ENCODE measurements at places on chromosomes 1 and 21. TPM values are rescaled to one million over a fixed set of nuclear protein-coding genes. Genes with fewer than 3 reads are reported as not detected.
A peak's percentile ranks its signal among the peaks of the same experiment; 100 is the strongest.

ADGRL4 gene
- 2.2 TPM for total RNA-seq

DNA sequence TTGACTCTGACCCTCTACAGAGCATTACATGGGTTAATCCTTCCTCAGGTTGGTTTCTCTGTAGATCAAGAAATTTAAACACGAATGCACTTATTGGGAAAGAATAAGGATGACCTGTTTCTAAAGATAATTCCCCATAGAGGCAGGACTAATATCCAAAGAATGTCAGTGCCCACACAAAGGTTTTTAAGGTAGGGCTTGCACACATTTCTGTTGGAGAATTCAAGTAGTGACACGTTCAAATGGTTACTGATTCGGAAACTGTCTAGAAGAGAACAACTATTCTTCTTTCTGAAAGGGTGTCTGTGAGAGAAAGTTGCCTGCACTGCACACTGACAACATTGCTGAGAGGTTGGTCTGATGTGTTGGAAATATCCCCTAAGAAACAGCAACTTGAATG is 167.3 kb downstream of the ZNF326 start:
- H3K4me1 ChIP-seq: no peaks in the 10 kb centered on the region
- no peak overlapping the region for H3K27ac ChIP-seq
- no peak overlapping the region for H3K4me3 ChIP-seq
- no peak for DNase-seq
- H3K27me3 ChIP-seq: no peaks in the 10 kb centered on the region

GRCh38 chr1:25807480-25808390 is 7.7 kb downstream of the SELENON start:
- no peak for DNase-seq
- H3K4me3 ChIP-seq: no peak overlapping the region
- no peaks in the 10 kb centered on the region for H3K36me3 ChIP-seq
- no peaks in the 10 kb centered on the region for H3K4me1 ChIP-seq
- no peak overlapping the region for H3K27ac ChIP-seq

DNA sequence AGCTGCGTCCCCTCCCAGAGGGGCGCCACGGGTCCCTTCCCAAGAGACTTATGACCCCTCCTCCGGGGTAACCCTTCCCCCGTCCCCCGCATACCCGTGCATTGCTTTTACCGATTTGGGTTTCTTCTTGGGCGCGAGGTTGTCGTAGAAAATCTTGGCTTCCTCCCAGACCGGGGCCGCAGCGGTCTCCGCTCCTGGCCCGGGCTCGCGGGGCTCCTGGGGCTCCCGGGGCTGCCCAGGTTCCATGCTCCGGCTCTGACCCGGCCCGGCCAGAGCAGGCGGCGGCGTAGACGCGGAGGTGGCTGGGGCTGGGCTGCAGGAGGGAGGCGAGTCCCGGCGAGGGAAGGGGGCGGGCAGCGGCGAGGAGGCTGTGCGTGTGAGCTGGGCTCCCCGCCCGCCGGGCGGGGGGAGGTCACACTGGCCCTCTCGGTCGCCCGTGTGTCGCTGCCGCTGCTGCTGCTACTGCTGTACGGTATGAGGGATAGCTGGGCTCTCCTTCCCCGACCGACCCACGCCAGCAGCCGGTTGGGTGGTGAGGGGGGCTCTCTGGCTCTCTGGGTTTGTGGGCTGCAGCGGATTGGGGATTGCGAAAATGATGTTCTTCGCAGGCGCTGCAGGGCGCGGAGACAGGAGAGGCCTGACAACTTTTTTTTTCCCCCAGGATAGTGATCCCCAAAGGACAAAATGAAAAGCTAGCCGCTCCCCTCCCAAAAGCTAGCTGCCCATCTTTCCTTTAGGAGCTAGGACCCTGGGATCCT is at the start of gene NT5C1A:
Gene NT5C1A (minus strand): TSS at position 315 of the 758 bp plus-strand sequence. CDS start 69 bp downstream, at position 246.
- H3K27ac ChIP-seq: no peak within 1 kb of the TSS
- peak; percentile 49 for DNase-seq
- peaks cover 69% of the 10 kb centered on the region for H3K27me3 ChIP-seq
- peak within 1 kb of the TSS; percentile 75 for H3K4me3 ChIP-seq

- no peaks in the 10 kb centered on the region for H3K36me3 ChIP-seq
- H3K4me1 ChIP-seq: no peaks in the 10 kb centered on the region
- no peak overlapping the region for H3K4me3 ChIP-seq
- H3K27me3 ChIP-seq: no peaks in the 10 kb centered on the region
- H3K27ac ChIP-seq: no peak overlapping the region
Measured at GRCh38 chr21:34302521-34302920, 61.3 kb upstream of the KCNE2 start.

- H3K36me3 ChIP-seq: no peaks in the 10 kb centered on the region
- peaks cover 24% of the 10 kb centered on the region for H3K4me1 ChIP-seq
- peak overlapping the region; percentile 80 for H3K27ac ChIP-seq
Measured at GRCh38 chr1:43473463-43473862, 19.7 kb upstream of the HYI start.

DNA sequence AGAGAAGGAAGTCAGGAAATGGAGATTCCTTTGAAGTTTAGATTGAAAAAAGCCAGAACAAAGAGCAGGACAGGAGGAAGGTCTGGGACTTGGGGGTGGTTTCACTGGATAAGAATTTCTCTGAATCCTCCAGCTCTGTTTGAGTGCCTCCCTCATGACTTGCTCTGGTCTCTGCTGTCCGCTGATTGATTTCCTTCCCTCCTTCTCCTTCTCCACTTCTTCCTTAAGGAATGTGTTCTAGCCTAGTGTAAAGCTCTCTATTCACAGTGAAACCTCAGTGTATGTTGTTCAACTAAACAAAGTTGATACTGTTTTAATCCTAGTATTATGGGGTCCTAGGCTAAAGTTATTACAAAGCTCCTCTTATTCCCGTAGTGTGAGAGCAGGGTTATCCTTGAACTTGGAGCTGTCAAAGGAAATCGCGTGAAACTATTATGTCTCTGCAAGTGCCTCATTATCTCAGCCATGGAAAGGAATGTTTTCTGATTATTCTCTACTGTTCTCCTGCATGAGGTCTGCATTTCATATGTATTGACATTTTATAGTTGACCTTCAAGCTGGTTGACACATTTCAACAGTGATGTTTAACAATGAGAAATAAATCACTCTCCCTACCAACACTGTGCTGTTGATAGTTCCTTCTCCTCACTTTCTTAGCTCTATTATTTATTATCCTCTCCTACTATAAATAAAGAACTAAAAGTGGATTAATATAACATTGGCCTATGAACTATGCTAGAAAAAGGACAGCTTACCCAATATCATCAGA is 82.7 kb upstream of the KCTD3 start:
- no peaks in the 10 kb centered on the region for H3K4me1 ChIP-seq
- no peak overlapping the region for H3K4me3 ChIP-seq
- DNase-seq: peak; percentile 8
- no peak overlapping the region for H3K27ac ChIP-seq
- H3K27me3 ChIP-seq: no peaks in the 10 kb centered on the region

- H3K27ac ChIP-seq: no peak overlapping the region
- no peak for DNase-seq
- H3K27me3 ChIP-seq: peaks cover 5% of the 10 kb centered on the region
- H3K4me3 ChIP-seq: no peak overlapping the region
Measured at GRCh38 chr1:244920911-244921761, 56.8 kb upstream of the HNRNPU start.

DNA sequence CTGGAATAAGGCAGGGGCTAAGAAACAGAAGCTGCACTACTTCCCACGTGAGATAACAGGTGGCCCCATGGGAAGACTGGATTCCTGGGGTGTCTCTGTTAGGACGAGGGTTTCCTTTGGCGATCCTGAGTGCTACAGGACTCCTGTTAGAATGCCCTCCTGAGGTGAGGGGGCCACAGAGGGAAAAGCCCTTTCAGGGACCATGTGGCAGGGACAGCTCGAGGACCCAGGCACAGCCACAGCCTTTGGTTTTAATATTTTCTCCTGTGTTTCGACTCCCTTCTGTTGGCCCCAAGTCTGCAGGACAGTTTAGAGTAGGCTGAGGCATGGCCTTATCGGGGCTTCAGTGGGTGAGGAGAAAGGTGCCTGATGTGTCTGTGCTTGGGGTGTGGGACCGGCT is 12.6 kb downstream of the TTC39A start:
- H3K4me3 ChIP-seq: no peak overlapping the region
- H3K27ac ChIP-seq: no peak overlapping the region
- H3K27me3 ChIP-seq: no peaks in the 10 kb centered on the region
- H3K36me3 ChIP-seq: no peaks in the 10 kb centered on the region

DNA sequence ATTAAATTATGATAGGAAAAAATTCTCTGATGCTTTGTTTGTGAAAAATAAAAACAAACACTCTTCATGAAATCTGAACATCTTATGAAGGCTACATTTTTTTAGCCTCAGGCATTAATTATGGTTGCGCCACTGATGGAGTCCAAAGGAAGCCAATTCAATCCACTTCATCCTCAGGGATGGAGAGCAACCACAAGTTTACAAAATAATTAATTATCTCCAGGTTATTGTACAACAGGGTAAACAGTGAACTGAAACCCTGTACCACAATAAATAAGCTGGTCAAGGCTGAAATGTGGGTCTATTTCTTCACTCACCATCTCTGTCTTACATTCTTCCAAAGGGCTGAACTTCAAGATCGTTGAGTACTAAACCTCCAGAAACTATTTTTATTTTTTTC is 49.2 kb downstream of the MRPL39 start:
- peaks cover 2% of the 10 kb centered on the region for H3K4me1 ChIP-seq
- H3K4me3 ChIP-seq: no peak overlapping the region

DNA sequence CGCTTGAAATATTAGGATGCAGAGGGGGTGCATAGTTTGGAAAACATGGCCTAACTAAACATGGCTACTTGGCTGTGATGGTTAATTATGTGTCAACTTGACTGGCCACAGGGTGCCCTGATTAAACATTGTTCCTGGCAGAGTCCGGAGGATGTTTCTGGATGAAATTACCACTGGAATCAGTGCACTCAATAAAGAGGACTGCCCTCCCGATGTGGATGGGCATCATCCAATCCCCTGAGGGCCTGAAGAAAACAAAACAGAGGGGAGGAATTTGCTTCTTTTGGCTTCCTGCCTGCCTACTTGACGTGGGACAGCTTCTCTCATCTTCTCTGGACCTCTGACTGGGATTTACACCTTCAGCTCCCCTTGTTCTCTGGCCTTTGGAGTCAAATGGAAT is 79.1 kb upstream of the KCNE2 start:
- H3K36me3 ChIP-seq: no peaks in the 10 kb centered on the region
- DNase-seq: no peak
- no peak overlapping the region for H3K27ac ChIP-seq

GRCh38 chr1:35585281-35585680 is 12.2 kb downstream of the TFAP2E start:
- H3K27ac ChIP-seq: no peak overlapping the region
- DNase-seq: no peak
- no peaks in the 10 kb centered on the region for H3K27me3 ChIP-seq
- no peaks in the 10 kb centered on the region for H3K4me1 ChIP-seq
- H3K36me3 ChIP-seq: no peaks in the 10 kb centered on the region

CHRNB2 gene
- 0.70 TPM for total RNA-seq

- DNase-seq: no peak
- H3K27ac ChIP-seq: no peak overlapping the region
- no peaks in the 10 kb centered on the region for H3K27me3 ChIP-seq
- peaks cover 10% of the 10 kb centered on the region for H3K4me1 ChIP-seq
- H3K4me3 ChIP-seq: no peak overlapping the region
- no peaks in the 10 kb centered on the region for H3K36me3 ChIP-seq
Measured at GRCh38 chr1:182682898-182683501, 1.4 kb downstream of the RGS8 start.

GRCh38 chr1:17525996-17526686 is 13.4 kb upstream of the ARHGEF10L start:
- H3K27ac ChIP-seq: no peak overlapping the region
- no peaks in the 10 kb centered on the region for H3K4me1 ChIP-seq
- DNase-seq: no peak
- no peaks in the 10 kb centered on the region for H3K27me3 ChIP-seq
- H3K36me3 ChIP-seq: no peaks in the 10 kb centered on the region
- H3K4me3 ChIP-seq: no peak overlapping the region

DRAM2 gene
- total RNA-seq: 96.1 TPM

- H3K27ac ChIP-seq: no peak overlapping the region
- no peak overlapping the region for H3K4me3 ChIP-seq
- DNase-seq: no peak
- no peaks in the 10 kb centered on the region for H3K36me3 ChIP-seq
Measured at GRCh38 chr1:12296623-12297022, 66.8 kb downstream of the VPS13D start.

LCE3D gene
- not detected for total RNA-seq

DNA sequence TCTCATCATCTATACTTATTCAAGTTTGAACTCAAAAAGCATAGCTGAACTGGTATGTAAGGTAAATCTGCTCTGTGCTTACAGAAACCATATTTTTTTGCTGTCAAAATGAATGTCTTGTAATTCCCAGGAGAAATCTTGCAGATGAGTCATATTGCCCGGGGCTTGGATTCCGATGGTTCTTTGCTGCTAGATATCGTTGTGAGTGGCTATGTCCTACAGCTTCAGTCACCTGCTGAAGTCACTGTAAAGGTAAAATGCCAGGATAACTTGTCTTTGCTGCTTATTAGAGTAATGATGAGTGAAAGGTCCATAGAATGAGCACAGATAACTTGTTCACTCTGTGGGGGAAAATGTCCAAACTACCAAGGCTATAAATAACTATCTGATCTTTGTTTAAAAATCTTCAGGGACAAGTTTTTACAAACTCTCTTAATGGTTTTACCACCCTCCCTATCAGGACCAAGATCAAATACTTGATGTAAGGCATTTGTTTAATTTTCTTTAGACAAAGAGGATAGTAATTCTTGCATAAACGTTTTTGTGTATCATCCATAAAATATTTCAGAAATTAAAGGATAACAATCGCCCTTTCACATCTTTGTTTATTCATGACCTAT is 222.3 kb downstream of the TPR start:
- H3K36me3 ChIP-seq: no peaks in the 10 kb centered on the region
- peaks cover 6% of the 10 kb centered on the region for H3K4me1 ChIP-seq
- peak overlapping the region; percentile 45 for H3K27ac ChIP-seq
- peak; percentile 55 for DNase-seq
- H3K27me3 ChIP-seq: no peaks in the 10 kb centered on the region

DAB1 gene
- 37.6 TPM for total RNA-seq

SMPDL3B gene
- 19.6 TPM for total RNA-seq

DNA sequence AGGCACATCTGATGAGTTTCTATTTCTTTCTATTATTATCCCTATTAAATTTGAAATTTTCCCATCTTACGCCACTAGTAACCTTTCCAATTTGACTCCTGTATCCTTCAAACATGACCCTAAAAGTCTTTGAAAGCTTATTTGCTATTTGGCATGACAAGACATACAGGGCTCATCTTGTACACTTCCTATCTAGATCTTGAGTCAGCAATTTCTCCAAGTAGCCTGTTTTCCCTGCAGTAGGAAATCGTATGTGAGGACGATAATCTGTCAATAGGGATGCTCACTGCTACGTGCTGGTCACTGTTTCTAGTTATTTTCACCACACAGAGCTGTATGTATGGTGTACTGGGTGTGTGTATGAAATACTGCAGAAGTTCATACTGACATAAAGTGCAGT is 142.7 kb downstream of the CDC42BPA start:
- H3K36me3 ChIP-seq: no peaks in the 10 kb centered on the region
- no peak overlapping the region for H3K4me3 ChIP-seq
- H3K27me3 ChIP-seq: no peaks in the 10 kb centered on the region

DNA sequence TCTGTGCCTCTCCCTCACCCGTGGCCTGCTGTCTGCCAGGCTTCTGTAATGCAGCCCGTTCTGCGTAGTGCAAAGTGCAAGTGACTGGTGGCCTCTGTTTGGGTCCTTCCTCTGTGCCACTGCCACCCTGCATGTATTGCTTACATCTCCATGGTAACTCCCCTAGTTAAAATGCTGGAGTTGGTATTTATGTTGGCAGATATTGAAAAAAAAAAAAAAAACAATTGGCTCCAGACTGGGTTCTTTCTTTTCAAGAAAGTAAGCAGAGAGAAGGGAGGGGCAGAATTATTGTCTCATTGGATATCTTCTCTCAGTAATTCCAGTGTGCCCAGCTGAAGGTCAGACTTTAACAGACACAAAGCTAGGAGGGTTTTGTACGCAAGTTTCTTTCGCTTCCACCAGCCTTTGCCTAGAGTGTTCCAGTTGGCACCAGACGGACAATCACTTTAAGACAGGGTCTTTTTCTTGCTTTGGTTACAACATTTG is 242.3 kb downstream of the PBX1 start:
- no peak overlapping the region for H3K4me3 ChIP-seq
- no peak overlapping the region for H3K27ac ChIP-seq
- peaks cover 12% of the 10 kb centered on the region for H3K4me1 ChIP-seq

All from hepatocyte (in vitro differentiated cells).